ENCODE measurements at places on chromosomes 7 and 10. TPM values are rescaled to one million over a fixed set of nuclear protein-coding genes. Genes with fewer than 3 reads are reported as not detected.

Gene RBM20
- 4.8 TPM for total RNA-seq

Gene WASHC2A
- total RNA-seq: 13.5 TPM

Gene PAPOLB
- not detected for total RNA-seq

Gene BICC1
- 9.3 TPM for total RNA-seq

Gene FAM241B
- not detected for total RNA-seq

Gene ADRB1
- not detected for total RNA-seq

Gene PI4K2A
- 33.7 TPM for total RNA-seq

Gene PNLIPRP3
- not detected for total RNA-seq

Gene PLPP4
- total RNA-seq: not detected

Gene GPR22
- not detected for total RNA-seq

Gene SPDYE11
- not detected for total RNA-seq

DNA sequence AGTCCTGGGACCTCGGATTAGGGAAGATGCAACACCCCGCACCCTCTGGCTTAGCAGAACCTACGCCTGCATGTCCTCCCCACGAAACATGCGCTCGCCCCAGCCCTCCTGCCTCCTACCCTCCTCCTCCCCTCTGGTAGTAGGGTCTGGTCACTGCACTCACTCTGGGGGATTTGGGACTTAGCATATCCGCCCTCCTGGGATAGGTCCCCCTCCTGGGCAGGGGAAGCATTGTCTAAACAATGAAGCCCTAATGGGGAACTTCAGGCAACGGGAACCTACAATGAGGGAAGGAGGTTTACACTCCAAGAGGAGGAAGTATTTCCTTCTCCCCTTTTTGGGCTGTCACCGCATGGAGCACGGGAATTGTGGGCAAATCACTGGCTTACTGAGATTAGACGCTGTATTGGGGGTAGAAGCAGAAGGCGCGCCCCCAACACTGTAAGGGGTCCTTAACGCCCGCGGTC lies 892 bp downstream of the CRHR2 start:
- peak overlapping the region; percentile 63 for H3K4me3 ChIP-seq
- no peaks in the 10 kb centered on the region for H3K36me3 ChIP-seq
- peaks cover 9% of the 10 kb centered on the region for H3K27me3 ChIP-seq
- H3K27ac ChIP-seq: no peak overlapping the region

GRCh38 chr10:125407000-125407502 lies 246.7 kb upstream of the CTBP2 start:
- DNase-seq: no peak
- H3K27ac ChIP-seq: no peak overlapping the region
- H3K4me1 ChIP-seq: no peaks in the 10 kb centered on the region
- no peaks in the 10 kb centered on the region for H3K36me3 ChIP-seq
- no peak overlapping the region for H3K4me3 ChIP-seq

- H3K4me3 ChIP-seq: no peak overlapping the region
- no peaks in the 10 kb centered on the region for H3K36me3 ChIP-seq
- DNase-seq: no peak
- H3K27ac ChIP-seq: no peak overlapping the region
These were observed 123.7 kb downstream of the CUL2 start for GRCh38 chr10:34966451-34966850.

GRCh38 chr7:13144673-13145072 lies 457.2 kb downstream of the ARL4A start:
- H3K4me1 ChIP-seq: no peaks in the 10 kb centered on the region
- H3K27me3 ChIP-seq: no peaks in the 10 kb centered on the region
- H3K27ac ChIP-seq: no peak overlapping the region
- no peak for DNase-seq

- no peak for DNase-seq
- H3K4me1 ChIP-seq: no peaks in the 10 kb centered on the region
- H3K27ac ChIP-seq: no peak overlapping the region
- H3K36me3 ChIP-seq: peaks cover 12% of the 10 kb centered on the region
- H3K4me3 ChIP-seq: no peak overlapping the region
These were observed 3.1 kb downstream of the WDR91 start for GRCh38 chr7:135208102-135208793.

GRCh38 chr7:157859915-157860314 lies 523.1 kb downstream of the DNAJB6 start:
- H3K4me1 ChIP-seq: no peaks in the 10 kb centered on the region
- no peak overlapping the region for H3K27ac ChIP-seq
- no peaks in the 10 kb centered on the region for H3K27me3 ChIP-seq
- no peaks in the 10 kb centered on the region for H3K36me3 ChIP-seq
- no peak overlapping the region for H3K4me3 ChIP-seq

DNA sequence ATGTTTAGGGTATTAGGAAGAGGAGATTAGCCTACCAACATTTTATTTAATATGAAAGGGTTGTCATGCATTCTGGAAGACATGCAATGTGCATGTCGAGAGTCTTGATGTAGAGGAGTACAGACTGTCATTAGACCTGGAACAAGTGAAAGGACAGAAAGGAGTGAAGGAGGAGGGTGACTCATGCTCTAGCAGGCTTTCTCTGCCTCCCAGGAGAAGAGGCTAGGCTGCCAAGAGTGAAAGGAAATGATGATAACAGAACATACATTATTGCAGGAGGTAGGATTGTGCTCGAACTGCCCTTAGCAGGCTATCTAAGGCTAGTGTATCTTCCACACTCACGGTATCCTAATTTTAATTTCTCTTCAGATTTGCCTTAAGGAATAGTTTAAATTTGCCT lies 228.8 kb downstream of the EXOC4 start:
- no peak for DNase-seq
- no peaks in the 10 kb centered on the region for H3K27me3 ChIP-seq
- no peaks in the 10 kb centered on the region for H3K36me3 ChIP-seq
- no peak overlapping the region for H3K27ac ChIP-seq
- H3K4me3 ChIP-seq: no peak overlapping the region

- H3K36me3 ChIP-seq: no peaks in the 10 kb centered on the region
- DNase-seq: no peak
- peak overlapping the region; percentile 37 for H3K4me3 ChIP-seq
- no peaks in the 10 kb centered on the region for H3K4me1 ChIP-seq
These were observed 5.4 kb downstream of the ZC3HAV1 start for GRCh38 chr7:139104091-139104450.

DNA sequence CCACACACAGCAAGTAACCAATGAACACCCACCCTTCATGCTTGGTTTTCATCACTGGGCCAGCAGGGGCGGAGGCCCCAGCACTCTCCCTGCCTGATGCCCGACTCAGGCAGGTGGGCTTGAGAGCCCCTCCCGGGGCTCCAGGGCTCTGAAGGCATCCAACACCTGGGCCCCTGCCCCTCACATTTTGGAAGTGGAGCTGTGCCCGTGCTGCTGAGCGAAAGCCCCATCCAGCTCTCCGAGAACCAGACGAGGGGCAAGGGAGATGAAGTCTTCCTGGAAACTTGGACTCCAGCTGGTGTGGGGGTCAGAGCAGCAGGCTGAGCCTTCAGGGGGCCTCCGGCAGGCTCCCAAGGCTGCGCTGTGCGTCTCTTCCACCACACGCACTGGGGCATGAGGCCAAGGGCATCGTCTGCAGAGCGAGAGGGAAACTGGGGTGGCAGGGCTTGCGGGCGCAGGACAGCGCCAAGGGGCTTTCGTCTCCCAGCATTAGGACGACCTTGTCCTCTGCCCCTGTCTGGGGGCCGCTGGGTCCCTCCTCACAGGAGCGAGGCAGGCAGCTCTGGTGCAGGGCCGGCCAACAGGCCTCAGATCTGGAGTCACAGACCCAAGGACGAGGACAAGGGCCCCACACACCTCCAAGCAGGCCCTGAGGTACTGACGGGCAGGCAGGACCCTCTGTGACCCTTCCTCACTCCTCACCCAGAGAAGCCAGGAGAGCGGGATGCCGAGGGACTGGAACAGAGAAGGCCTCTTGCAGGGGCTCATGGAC lies 108.3 kb upstream of the FAM20C start:
- no peaks in the 10 kb centered on the region for H3K27me3 ChIP-seq
- no peak overlapping the region for H3K27ac ChIP-seq
- H3K4me1 ChIP-seq: peaks cover 6% of the 10 kb centered on the region
- H3K36me3 ChIP-seq: no peaks in the 10 kb centered on the region
- H3K4me3 ChIP-seq: no peak overlapping the region

- H3K4me3 ChIP-seq: no peak overlapping the region
- no peaks in the 10 kb centered on the region for H3K27me3 ChIP-seq
- H3K27ac ChIP-seq: no peak overlapping the region
- DNase-seq: no peak
These were observed 43.3 kb downstream of the ETV1 start for GRCh38 chr7:13946181-13946580.

- peak; percentile 81 for DNase-seq
- no peak overlapping the region for H3K4me3 ChIP-seq
- H3K27me3 ChIP-seq: no peaks in the 10 kb centered on the region
- H3K4me1 ChIP-seq: peaks cover 23% of the 10 kb centered on the region
- H3K27ac ChIP-seq: peak overlapping the region; percentile 68
- H3K36me3 ChIP-seq: no peaks in the 10 kb centered on the region
These were observed 267.1 kb downstream of the PRPF18 start for GRCh38 chr10:13853854-13854253.

- H3K27ac ChIP-seq: peak within 1 kb of the TSS; percentile 90
- H3K36me3 ChIP-seq: peaks cover 27% of the 10 kb centered on the region
- H3K4me1 ChIP-seq: peaks cover 23% of the 10 kb centered on the region
- H3K27me3 ChIP-seq: no peaks in the 10 kb centered on the region
- H3K4me3 ChIP-seq: peak within 1 kb of the TSS; percentile 99
These were observed at the start of the genes BUD23 and DNAJC30 for GRCh38 chr7:73683056-73683787. Gene BUD23, plus strand, starts transcription at chr7:73683597. Its CDS starts 29 bp downstream, at chr7:73683626. Gene DNAJC30, minus strand, starts transcription at chr7:73683453. Its CDS starts 30 bp downstream, at chr7:73683423.

- no peaks in the 10 kb centered on the region for H3K36me3 ChIP-seq
- no peak overlapping the region for H3K4me3 ChIP-seq
- DNase-seq: no peak
- H3K4me1 ChIP-seq: peaks cover 10% of the 10 kb centered on the region
- H3K27me3 ChIP-seq: no peaks in the 10 kb centered on the region
These were observed 135.6 kb downstream of the SEMA3C start for GRCh38 chr7:80783186-80783677.

DNA sequence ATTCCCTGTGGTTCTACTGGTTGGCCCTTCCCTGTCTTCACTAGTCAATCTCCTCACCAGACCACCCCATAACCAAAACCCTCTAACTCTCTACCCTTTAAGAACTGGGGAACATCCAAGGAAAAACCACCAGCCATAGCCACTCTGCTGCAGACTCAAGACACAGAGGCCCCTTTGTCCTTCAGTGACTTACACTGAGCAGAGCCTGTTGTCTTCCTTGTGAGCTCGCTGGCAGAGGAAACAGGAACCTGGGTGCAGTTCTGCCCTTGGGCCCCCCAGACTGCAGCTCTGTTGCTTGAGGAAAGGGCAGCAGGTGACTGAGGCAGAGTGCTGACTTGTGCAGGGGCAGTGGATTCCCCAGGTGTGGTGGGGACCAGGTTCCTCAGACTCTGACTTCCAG lies 30.6 kb downstream of the ZC3HAV1 start:
- no peak overlapping the region for H3K27ac ChIP-seq
- no peak for DNase-seq
- peaks cover 67% of the 10 kb centered on the region for H3K36me3 ChIP-seq
- no peak overlapping the region for H3K4me3 ChIP-seq

DNA sequence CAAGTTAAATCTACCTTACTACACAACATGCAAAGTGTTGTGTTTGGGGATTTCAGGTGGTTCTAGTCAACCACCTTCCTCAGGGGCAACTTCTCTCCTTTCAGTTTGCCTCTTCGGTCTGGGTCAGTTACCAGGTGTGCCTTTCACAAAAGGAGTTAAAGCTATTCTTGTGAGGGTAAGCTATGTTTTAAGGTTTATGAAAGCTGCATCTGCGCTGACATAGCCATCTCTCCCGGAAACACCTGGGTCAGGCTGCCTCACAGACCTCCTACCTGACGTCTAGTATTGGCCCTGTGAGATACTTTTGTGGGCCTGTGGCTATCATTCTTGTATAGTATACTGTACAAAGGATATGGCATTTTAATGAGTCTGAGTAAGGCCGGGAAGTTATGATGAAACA lies 67.7 kb upstream of the ITGA8 start:
- H3K36me3 ChIP-seq: no peaks in the 10 kb centered on the region
- DNase-seq: no peak
- H3K27ac ChIP-seq: peak overlapping the region; percentile 85
- no peak overlapping the region for H3K4me3 ChIP-seq

- no peaks in the 10 kb centered on the region for H3K36me3 ChIP-seq
- DNase-seq: no peak
- H3K4me3 ChIP-seq: no peak overlapping the region
- peaks cover 4% of the 10 kb centered on the region for H3K4me1 ChIP-seq
- no peak overlapping the region for H3K27ac ChIP-seq
- H3K27me3 ChIP-seq: no peaks in the 10 kb centered on the region
These were observed 148.2 kb upstream of the FERD3L start for GRCh38 chr7:19293431-19293830.

GRCh38 chr10:129331207-129331838 lies 135.7 kb upstream of the MGMT start:
- no peak overlapping the region for H3K27ac ChIP-seq
- H3K27me3 ChIP-seq: no peaks in the 10 kb centered on the region
- H3K4me3 ChIP-seq: no peak overlapping the region
- no peaks in the 10 kb centered on the region for H3K36me3 ChIP-seq
- no peaks in the 10 kb centered on the region for H3K4me1 ChIP-seq
- no peak for DNase-seq

DNA sequence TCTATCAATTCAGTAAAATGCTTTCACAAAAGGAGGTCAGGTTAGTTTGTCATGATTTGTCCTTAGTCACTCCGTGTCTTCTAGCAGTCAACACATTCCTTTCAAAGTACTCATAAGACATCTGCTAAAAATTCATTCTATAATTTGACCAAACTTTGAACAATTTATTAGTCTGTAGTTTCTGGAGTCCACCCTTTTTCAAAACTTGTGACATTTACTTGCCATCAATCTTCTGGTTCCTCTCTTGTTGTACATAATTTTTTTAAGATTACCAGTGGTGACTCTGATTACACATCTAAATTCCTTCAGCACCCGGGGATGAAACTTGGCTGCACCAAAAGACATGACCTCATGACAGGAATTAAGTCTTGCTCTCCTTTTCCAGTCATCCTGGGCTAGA lies 130.1 kb downstream of the NEBL start:
- peak overlapping the region; percentile 32 for H3K27ac ChIP-seq
- no peak for DNase-seq
- no peaks in the 10 kb centered on the region for H3K27me3 ChIP-seq

DNA sequence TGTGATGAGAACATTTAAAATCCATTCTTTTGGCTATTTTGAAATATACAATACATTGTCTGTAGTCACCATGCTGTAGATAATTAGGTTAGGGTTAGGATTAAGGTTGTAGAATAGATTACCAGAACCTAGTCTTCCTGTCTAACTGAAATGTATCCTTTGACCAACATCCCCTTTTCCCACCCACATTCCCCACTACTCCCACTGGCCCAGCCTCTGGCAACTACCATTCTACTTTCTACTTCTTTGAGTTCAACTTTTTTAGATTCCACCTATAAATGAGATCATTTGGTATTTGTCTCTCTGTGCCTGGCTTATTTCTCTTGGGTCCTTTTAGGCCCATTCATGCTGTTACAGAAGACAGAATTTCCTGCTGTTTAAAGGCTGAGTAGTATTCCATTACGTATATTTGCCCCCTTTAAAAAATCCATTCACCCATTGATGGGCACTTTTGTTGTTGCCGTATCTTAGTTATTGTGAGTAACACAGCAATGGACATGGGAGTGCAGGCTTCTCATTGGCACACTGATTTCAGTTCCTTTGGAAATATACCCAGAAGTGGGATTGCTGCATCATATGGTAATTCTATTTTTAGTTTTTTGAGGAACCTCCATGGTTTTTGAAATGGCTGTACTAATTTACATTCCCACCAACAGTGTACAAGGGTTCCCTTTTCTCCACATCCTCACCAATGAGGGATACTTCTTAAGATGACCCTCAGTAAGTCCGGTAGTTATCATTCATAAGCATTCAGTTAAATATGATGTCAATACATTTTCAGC lies 104.0 kb downstream of the RALA start:
- H3K27ac ChIP-seq: no peak overlapping the region
- no peaks in the 10 kb centered on the region for H3K27me3 ChIP-seq
- no peaks in the 10 kb centered on the region for H3K4me1 ChIP-seq
- no peak overlapping the region for H3K4me3 ChIP-seq
- H3K36me3 ChIP-seq: no peaks in the 10 kb centered on the region
- no peak for DNase-seq
